A673 (cell line): ENCODE measurements at places on chromosomes 5 and 9. TPM values are rescaled to one million over a fixed set of nuclear protein-coding genes. Genes with fewer than 3 reads are reported as not detected.

Gene VLDLR
- total RNA-seq = 4.5 and 4.8 TPM in 2 replicates

Gene SPAG8
- 1.1 and 1.4 TPM in 2 replicates for total RNA-seq

Gene HTR4
- total RNA-seq = not detected in 2 replicates

DNA sequence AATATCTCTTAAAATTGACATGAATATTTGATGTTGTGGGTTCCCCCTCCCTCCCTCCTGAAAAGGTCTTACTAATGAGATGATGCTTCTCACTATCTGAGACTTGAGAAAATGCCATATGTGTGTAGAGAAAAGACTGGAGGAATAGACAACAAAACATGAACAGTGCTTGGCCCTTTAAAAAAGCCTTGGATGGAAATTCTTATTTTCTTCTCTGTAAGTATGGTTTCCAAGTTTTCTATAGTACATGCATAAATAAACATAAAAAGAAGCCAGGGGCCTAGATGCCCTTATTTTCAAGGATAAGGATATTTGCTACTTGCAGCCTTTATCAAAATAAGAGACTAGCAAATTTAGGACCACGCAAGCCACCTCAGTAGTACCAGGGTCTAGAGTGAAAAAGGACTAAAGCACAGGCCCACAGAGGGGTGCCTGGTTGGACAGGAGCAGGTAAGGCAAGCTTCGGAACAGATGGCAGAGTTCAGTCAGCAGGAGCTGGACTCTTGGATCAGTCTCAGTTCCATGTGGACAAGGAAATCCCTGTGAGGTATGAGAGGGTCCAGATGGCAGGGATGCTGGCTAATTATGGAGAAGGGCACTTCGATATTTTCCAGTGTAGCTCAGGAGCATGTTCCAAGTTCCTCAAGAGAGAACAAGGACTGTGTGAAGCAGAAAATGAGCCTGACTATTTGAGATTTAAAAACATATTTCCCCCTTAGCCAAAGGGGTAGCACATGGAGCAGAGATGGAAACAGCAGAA lies 4.6 kb upstream of the ANP32B start:
- no peak for DNase-seq
- no peak overlapping the region for H3K27ac ChIP-seq
- peaks cover 19% of the 10 kb centered on the region for H3K4me1 ChIP-seq
- no peaks in the 10 kb centered on the region for H3K36me3 ChIP-seq

Gene ACOT12
- total RNA-seq = not detected in 2 replicates

- H3K27ac ChIP-seq = no peak overlapping the region
- DNase-seq = no peak
- H3K4me3 ChIP-seq = no peak overlapping the region
Observed at GRCh38 chr9:82890401-82890800, 172.5 kb downstream of the RASEF start.

GRCh38 chr9:117081641-117082317 lies 333.1 kb downstream of the ASTN2 start:
- H3K27me3 ChIP-seq = peaks cover 24% of the 10 kb centered on the region
- H3K36me3 ChIP-seq = no peaks in the 10 kb centered on the region
- DNase-seq = no peak
- H3K4me1 ChIP-seq = no peaks in the 10 kb centered on the region
- no peak overlapping the region for H3K27ac ChIP-seq
- no peak overlapping the region for H3K4me3 ChIP-seq

DNA sequence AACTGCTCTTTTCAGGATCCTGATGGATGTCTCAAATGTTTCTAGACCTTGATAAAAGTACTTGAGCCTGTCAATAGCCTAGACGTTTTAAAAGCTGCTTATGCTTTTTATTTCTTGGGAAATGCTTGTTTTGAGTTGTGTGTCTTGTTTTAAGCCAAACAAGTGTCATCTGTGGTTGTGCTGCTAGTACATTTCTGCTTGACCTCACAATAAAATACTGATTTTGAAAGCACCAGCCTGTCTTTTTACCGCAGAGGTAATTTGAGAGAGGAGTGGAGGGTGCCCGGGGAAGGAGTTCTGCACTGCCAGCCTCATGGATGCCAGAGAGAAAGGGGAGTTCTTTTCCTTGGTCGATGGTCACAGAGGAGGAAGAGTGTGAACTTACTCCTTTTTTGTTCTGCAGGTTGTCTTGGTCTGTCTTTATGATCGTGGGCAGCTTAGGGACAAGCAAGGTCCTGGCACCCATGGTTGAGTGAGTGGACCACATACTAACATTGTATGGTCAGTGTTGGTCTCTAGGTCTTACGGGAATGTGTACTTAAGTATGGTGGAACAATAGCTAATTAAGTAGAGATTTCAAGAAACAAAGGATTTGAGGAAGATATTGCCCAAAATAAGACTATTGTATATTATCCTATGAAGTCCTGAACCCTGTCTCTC lies 61.0 kb downstream of the TRIO start:
- DNase-seq = no peak
- H3K36me3 ChIP-seq = no peaks in the 10 kb centered on the region
- no peaks in the 10 kb centered on the region for H3K27me3 ChIP-seq
- no peak overlapping the region for H3K4me3 ChIP-seq

DNA sequence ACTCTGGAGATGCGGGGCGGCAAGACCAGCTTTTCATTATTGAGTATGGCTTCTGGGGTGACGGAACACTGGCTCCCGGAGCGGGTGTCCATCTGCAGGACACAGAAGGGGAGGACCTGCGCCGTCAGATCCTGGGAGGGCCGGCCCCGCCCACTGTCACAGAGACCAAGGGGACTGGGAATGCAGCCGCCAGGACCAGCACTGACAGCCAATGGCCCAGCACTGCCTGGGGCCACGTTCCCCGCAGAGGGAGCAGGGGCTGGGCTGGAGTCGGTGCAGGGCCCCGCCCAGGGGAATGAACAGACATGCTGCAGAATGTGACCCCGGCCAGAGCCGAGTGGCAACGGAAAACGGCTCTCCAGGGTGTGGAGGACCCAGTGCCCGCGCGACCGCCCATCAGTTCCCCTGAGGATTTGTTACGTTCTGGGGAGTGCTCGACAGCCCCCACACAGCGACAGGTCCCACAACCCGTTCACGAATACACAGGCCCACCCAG lies at the start of gene ZDHHC11:
ZDHHC11 (minus strand) TSS at position 476 of the 496 bp plus-strand sequence; CDS start at position 92, 384 bp downstream.
- H3K36me3 ChIP-seq = no peaks in the 10 kb centered on the region
- no peak for DNase-seq
- H3K27ac ChIP-seq = no peak within 1 kb of the TSS
- H3K27me3 ChIP-seq = no peaks in the 10 kb centered on the region
- no peak within 1 kb of the TSS for H3K4me3 ChIP-seq

Gene KIF4B
- 0.77 and 0.79 TPM in 2 replicates for total RNA-seq

DNA sequence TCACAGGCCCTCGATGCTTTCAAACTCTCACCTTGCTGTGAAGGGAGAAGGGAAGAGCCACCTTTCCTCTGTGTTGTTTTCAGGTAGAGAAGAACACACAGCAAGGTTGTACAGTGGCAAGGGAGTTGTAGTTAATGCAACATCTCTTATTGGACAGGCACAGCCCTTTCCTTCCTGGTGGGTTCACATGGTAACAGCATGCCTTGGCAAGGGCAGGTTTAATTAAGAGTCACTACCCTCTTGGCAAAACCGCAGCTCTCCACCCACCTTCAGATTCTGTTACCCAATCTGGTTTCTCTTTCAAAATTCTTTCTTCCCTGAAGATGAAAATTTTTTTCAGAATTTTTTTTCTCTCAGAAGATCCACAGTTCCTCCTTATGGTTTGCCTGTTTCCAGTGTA lies 253.1 kb downstream of the TLR4 start:
- no peak overlapping the region for H3K4me3 ChIP-seq
- no peaks in the 10 kb centered on the region for H3K27me3 ChIP-seq
- H3K27ac ChIP-seq = no peak overlapping the region
- H3K4me1 ChIP-seq = no peaks in the 10 kb centered on the region
- no peak for DNase-seq

Gene TMEM215
- total RNA-seq = not detected in 2 replicates

DNA sequence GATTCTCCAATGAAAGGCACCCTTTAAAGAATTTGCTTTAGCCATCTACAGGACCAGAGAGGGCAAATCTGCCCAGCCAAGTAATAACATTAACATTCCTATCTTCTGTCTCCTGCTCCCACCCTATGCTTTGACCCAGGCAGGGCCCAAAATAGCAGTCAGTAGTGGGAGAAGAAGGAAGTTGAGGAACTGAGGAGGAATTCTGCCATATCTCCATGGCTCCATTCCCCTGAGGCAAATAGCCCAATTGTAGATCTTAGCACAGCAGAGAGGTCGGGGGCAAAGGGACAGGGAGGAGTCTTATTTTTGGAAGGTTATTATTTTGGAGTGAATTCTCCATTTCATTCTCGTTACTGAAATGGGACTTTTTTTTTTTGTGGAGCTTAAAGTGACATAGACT lies 111.1 kb upstream of the IFNK start:
- no peaks in the 10 kb centered on the region for H3K27me3 ChIP-seq
- H3K4me1 ChIP-seq = no peaks in the 10 kb centered on the region
- DNase-seq = no peak
- H3K36me3 ChIP-seq = no peaks in the 10 kb centered on the region

GRCh38 chr9:103707181-103707580 lies 386.9 kb upstream of the SMC2 start:
- H3K36me3 ChIP-seq = no peaks in the 10 kb centered on the region
- H3K4me1 ChIP-seq = no peaks in the 10 kb centered on the region
- H3K27me3 ChIP-seq = no peaks in the 10 kb centered on the region
- H3K27ac ChIP-seq = no peak overlapping the region
- DNase-seq = no peak
- H3K4me3 ChIP-seq = no peak overlapping the region

DNA sequence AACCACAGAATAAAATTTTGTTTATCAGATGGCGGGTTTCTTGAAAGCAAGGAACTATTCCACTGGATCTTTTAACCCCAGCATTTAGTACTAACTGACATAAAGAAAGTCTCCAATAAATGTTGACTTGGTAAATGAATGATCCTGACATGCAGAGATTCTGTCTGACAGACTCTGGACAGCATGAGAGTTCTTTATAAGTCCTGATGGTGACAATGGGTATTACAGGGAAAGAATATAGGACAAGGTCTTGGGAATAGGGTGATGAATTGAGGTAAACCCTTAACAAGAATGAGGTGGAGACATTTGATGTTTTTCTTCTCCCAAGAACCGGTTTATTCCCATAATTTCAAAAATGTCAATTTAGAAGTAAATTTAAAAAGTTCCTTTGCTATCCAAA lies 453.9 kb downstream of the TUSC1 start:
- H3K4me1 ChIP-seq = no peaks in the 10 kb centered on the region
- H3K27ac ChIP-seq = no peak overlapping the region
- H3K4me3 ChIP-seq = no peak overlapping the region
- H3K27me3 ChIP-seq = no peaks in the 10 kb centered on the region
- H3K36me3 ChIP-seq = no peaks in the 10 kb centered on the region

DNA sequence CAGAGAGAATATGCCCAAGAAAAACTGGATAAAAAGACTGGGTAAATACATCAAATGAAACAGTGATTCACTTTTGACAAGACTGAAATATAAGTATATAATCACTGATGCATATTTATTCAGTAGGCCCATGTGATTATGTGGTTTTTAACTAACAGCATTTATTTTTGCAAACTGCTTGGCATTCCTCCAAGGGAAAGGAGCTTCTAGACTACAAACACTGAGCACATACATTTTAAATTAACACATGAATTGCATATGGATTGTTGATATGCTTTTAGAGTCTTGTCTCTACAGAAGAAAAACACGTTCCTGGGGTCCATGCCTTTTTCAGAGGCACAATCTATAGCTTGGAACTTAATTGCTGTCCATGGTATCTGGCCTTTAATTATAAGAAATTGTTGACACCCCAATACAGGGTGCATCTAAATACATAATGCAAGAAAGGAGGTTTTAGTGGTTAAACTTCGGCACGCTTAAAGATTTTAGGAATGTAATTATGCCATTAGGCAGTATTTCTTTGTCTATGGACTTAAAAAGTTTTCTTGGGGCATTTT lies 6.9 kb upstream of the MEIKIN start:
- H3K4me1 ChIP-seq = peaks cover 6% of the 10 kb centered on the region
- H3K36me3 ChIP-seq = no peaks in the 10 kb centered on the region
- peak; percentile 13 for DNase-seq
- no peak overlapping the region for H3K27ac ChIP-seq
- no peaks in the 10 kb centered on the region for H3K27me3 ChIP-seq

DNA sequence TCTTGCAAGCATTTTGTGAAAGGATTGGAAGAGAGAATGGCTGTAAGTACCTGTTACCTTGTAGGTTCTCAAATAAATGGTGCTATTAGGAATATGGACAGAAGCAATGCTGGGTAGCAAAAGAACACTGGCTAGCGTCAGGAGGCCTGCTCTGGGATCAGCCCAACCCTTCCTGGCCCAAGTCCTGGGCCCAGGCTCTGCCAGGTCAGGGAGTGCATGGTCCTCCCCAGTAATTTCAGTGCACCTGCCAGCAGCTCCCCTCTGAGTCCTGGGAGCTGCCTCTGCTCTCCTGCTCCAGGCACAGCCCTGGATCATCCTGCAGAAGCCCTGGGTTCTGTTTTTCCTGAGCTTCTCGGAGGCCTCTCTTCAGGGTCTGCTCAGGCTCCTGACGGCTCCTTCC lies 89.5 kb upstream of the ARAP3 start:
- no peak for DNase-seq
- H3K4me1 ChIP-seq = no peaks in the 10 kb centered on the region
- H3K4me3 ChIP-seq = no peak overlapping the region
- no peak overlapping the region for H3K27ac ChIP-seq
- no peaks in the 10 kb centered on the region for H3K36me3 ChIP-seq

Gene BTNL8
- total RNA-seq = not detected in 2 replicates

Gene GPR107
- 47.1 and 50.9 TPM in 2 replicates for total RNA-seq

GRCh38 chr5:6003040-6003825 lies 375.1 kb downstream of the MED10 start:
- H3K4me1 ChIP-seq = no peaks in the 10 kb centered on the region
- H3K4me3 ChIP-seq = no peak overlapping the region
- no peak for DNase-seq
- H3K27me3 ChIP-seq = peaks cover 2% of the 10 kb centered on the region
- H3K27ac ChIP-seq = no peak overlapping the region

- H3K27ac ChIP-seq = no peak overlapping the region
- H3K4me3 ChIP-seq = no peak overlapping the region
- no peaks in the 10 kb centered on the region for H3K36me3 ChIP-seq
- H3K27me3 ChIP-seq = no peaks in the 10 kb centered on the region
- peaks cover 9% of the 10 kb centered on the region for H3K4me1 ChIP-seq
Observed at GRCh38 chr5:72598401-72599064, 91.3 kb upstream of the ZNF366 start.

DNA sequence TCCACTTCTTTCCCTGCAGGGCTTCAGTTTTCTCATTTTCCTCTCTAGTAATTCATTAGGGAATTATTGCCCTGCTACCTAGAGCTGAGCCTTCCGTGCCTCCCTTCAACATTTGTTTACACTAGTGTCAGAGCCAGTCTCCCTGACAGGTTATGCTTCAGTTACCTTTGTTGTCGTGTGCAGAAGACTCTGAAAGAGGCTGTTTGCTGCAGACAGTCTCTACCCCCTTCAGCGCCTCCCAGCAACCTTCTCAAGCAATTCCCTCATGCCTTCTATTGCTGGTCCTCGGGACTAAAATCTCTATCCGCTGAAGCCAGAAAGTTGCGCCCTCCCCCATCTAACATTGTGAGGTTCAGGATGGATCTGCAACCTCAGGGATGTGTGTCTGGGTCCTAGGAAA lies 12.8 kb downstream of the RALGPS1 start:
- DNase-seq = no peak
- no peak overlapping the region for H3K27ac ChIP-seq
- no peaks in the 10 kb centered on the region for H3K27me3 ChIP-seq
- H3K36me3 ChIP-seq = no peaks in the 10 kb centered on the region

Gene PCDHGB1
- 7.6 TPM in 2 replicates for total RNA-seq

- H3K27me3 ChIP-seq = no peaks in the 10 kb centered on the region
- H3K36me3 ChIP-seq = no peaks in the 10 kb centered on the region
- H3K27ac ChIP-seq = no peak overlapping the region
- no peaks in the 10 kb centered on the region for H3K4me1 ChIP-seq
Observed at GRCh38 chr5:144460600-144460999, 289.9 kb downstream of the KCTD16 start.

GRCh38 chr5:87243161-87243844 lies 24.4 kb upstream of the RASA1 start:
- no peaks in the 10 kb centered on the region for H3K36me3 ChIP-seq
- H3K27ac ChIP-seq = no peak overlapping the region
- no peaks in the 10 kb centered on the region for H3K4me1 ChIP-seq
- DNase-seq = no peak

Gene PDE6A
- 0.39 and 0.49 TPM in 2 replicates for total RNA-seq

Gene QRFP
- total RNA-seq = not detected in 2 replicates
